ENCODE measurements at places on chromosomes 6 and 20. TPM values are rescaled to one million over a fixed set of nuclear protein-coding genes. Genes with fewer than 3 reads are reported as not detected.

- DNase-seq, result no peak
Measured at GRCh38 chr6:53701333-53702218, 36.0 kb upstream of the KLHL31 start.

GRCh38 chr6:76861403-76861802 is 601.9 kb downstream of the HTR1B start:
- no peak for DNase-seq

DNA sequence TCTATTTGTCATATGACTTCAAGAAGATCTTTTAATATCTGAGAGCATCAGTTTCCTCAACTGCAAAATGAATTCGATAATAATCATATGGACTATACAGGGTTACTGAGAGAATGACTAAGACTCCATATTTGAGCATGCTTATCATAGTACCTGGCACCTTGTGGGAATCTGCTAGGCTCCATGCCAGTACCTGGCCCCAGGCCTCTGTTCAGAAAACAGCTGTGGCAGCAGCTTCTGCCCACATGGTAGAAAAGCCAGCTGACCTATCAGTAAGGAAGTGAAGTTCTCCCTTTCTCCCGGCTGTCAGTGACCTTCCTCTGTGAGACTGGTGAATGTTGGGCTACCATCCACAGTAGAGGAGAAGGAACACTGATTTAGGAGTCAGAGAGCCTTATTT is 574.9 kb upstream of the CHD6 start:
- DNase-seq, result no peak

DNA sequence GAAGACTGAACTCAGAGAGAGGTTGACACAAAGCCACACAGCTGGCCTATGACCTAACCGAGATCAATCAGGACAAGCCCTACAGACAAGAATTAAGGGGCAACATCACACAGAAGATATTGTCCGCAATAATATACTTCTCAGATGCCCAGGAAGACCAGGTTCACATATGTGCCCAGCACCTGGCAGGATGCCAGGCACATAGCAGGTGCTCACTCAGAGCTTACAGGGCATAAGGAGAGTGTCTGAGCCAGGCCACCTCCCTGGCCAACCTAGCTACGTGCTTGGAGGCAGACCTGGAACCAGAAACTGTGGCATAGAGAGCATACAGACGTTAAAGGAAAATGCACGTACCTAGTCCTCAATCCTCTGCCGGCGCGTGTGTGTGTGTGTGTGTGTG is 87.0 kb upstream of the LRFN2 start:
- DNase-seq, result no peak

- no peak for DNase-seq
Measured at GRCh38 chr6:103587722-103588121, 1272.0 kb downstream of the HACE1 start.

DNA sequence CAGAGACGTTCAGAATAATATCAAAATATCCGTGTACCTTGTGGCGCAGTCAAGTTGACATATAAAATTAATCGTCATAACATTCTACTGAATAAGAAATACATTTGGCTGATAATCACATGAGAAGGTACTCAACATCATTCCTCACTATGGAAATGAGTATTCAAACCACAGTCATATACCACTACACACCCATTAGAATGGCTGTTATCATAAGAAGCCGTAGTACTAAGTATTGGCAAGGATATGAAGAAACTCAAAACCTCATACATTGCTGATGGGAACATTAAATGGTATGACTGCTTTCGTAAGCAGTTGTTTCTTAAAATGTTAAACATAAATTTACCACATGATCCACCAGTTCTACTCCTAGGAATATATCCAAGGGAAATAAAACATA is 244.7 kb downstream of the CDKAL1 start:
- DNase-seq, result no peak

GLP1R gene
- total RNA-seq, result not detected

LRFN2 gene
- not detected for total RNA-seq

CST4 gene
- not detected for total RNA-seq

RSPO3 gene
- not detected for total RNA-seq

RBM39 gene
- total RNA-seq, result 277 TPM

Data from SJSA1 (cell line).